ENCODE measurements at places on chromosomes 5 and 9.

GRCh38 chr9:137590123-137590468 lies 216 bp downstream of the ZMYND19 start:
- H3K4me1 ChIP-seq = peaks cover 12% of the 10 kb centered on the region
- DNase-seq = no peak
- H3K27ac ChIP-seq = no peak overlapping the region
- no peaks in the 10 kb centered on the region for H3K27me3 ChIP-seq
- peaks cover 24% of the 10 kb centered on the region for H3K36me3 ChIP-seq

GRCh38 chr9:137989999-137990715 lies 112.6 kb downstream of the CACNA1B start:
- H3K36me3 ChIP-seq = no peaks in the 10 kb centered on the region
- H3K4me3 ChIP-seq = no peak overlapping the region
- H3K27me3 ChIP-seq = no peaks in the 10 kb centered on the region
- no peaks in the 10 kb centered on the region for H3K4me1 ChIP-seq

- no peak overlapping the region for H3K4me3 ChIP-seq
- DNase-seq = no peak
- no peaks in the 10 kb centered on the region for H3K4me1 ChIP-seq
- H3K27me3 ChIP-seq = no peaks in the 10 kb centered on the region
These were observed 6.0 kb downstream of the CDC26 start for GRCh38 chr9:113269355-113269754.

GRCh38 chr5:159309689-159310433 lies 20.4 kb downstream of the IL12B start:
- no peaks in the 10 kb centered on the region for H3K27me3 ChIP-seq
- H3K4me3 ChIP-seq = no peak overlapping the region
- DNase-seq = no peak
- H3K36me3 ChIP-seq = no peaks in the 10 kb centered on the region
- no peak overlapping the region for H3K27ac ChIP-seq
- H3K4me1 ChIP-seq = peaks cover 4% of the 10 kb centered on the region

DNA sequence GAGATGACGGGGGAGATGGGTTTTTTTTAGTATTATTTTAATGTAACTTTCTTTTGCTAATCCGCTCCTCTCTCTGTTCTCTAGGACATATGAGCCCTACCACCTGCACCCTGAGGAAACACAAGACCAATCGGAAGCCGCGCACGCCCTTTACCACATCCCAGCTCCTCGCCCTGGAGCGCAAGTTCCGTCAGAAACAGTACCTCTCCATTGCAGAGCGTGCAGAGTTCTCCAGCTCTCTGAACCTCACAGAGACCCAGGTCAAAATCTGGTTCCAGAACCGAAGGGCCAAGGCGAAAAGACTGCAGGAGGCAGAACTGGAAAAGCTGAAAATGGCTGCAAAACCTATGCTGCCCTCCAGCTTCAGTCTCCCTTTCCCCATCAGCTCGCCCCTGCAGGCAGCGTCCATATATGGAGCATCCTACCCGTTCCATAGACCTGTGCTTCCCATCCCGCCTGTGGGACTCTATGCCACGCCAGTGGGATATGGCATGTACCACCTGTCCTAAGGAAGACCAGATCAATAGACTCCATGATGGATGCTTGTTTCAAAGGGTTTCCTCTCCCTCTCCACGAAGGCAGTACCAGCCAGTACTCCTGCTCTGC lies 4.8 kb downstream of the MSX2 start:
- no peaks in the 10 kb centered on the region for H3K36me3 ChIP-seq
- H3K27ac ChIP-seq = no peak overlapping the region
- no peaks in the 10 kb centered on the region for H3K4me1 ChIP-seq
- DNase-seq = no peak
- H3K4me3 ChIP-seq = no peak overlapping the region

DNA sequence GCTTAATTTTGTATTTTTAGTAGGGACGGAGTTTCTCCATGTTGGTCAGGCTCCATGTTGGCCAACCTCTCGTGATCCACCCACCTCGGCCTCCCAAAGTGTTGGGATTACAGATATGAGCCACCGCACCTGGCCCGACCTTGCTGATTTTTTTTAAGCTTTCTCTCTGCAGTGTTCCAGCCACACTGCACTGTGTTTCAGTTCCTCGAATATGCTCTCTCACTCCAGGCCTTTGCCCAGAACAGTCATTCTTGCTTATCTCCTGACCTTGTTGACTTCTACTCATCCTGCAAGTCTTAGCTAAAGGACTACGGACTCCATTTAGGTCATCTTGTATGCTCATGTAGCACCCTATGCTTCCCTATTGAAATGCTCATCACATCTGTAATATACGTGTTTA lies 3.3 kb downstream of the SNAPC3 start:
- no peak for DNase-seq
- H3K4me3 ChIP-seq = no peak overlapping the region
- H3K4me1 ChIP-seq = no peaks in the 10 kb centered on the region
- H3K27ac ChIP-seq = no peak overlapping the region
- peaks cover 9% of the 10 kb centered on the region for H3K36me3 ChIP-seq

DNA sequence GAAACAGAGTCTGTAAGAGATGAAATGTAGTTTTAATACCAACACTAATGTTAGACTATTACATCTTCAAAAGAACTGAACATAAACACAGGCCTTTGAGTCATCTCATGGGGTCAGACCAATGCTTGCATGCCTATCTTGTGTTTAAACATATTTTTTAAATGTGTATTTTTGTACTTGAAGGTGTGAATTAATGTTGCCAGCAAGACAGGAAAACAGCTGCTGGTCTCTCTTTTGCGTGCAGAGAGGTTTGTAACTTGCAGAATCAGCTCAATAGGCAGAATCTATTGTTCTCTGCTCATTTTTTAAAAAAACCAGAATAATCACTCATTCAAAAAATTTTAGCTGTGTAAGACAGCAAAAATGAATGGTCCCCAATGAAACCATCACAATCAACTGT lies 180.2 kb downstream of the ALDH1A1 start:
- no peak for DNase-seq
- no peak overlapping the region for H3K4me3 ChIP-seq
- H3K4me1 ChIP-seq = no peaks in the 10 kb centered on the region
- no peaks in the 10 kb centered on the region for H3K27me3 ChIP-seq
- H3K27ac ChIP-seq = no peak overlapping the region

- no peak overlapping the region for H3K27ac ChIP-seq
- H3K36me3 ChIP-seq = peaks cover 3% of the 10 kb centered on the region
- no peaks in the 10 kb centered on the region for H3K4me1 ChIP-seq
- no peaks in the 10 kb centered on the region for H3K27me3 ChIP-seq
- no peak overlapping the region for H3K4me3 ChIP-seq
These were observed 71.9 kb upstream of the GRHPR start for GRCh38 chr9:37350486-37351190.

DNA sequence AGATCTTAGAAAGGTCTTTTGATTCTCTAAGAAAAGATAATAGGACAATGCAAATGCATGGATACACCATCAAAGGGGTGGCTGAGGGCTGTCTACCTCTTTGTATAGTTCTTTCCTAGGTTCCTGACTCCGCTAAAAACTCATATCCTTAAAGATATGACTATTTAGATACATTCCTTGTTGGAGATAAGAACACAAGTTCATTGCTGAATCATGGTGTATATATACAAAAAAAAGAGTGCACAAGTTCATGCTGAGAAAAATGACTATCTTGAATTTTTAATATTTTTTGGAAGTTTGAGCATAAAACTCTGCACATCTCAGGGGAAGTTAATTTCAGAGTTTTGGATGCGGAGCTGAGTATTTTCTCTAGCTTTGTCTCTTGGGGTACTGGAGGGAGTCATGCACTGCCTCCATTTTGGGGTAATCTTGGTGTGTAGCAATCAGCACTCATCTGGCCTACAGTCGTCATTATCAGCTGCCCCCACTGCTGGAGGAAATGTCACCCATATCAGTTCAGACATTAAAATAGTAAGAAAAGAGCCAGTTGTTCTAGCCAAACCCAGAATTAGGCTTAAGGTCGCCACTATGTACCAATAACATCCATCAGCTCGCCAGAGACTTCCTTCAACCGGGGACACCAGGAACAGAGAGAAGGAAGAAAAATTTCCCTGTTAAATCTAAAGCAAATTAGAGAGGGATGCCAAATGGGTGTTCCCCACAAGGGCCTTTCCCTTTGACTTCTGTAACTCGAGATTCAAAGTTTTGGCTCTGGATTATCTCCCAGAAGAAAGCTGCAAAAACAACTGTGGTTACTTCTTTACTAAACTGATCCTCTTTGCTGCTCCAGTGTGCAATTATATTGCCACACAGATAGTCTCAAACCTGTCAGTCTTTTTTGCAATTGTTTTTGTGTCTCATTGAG lies 49.0 kb downstream of the PTTG1 start:
- peaks cover 29% of the 10 kb centered on the region for H3K4me1 ChIP-seq
- DNase-seq = no peak

- DNase-seq = no peak
- H3K36me3 ChIP-seq = no peaks in the 10 kb centered on the region
- H3K4me1 ChIP-seq = no peaks in the 10 kb centered on the region
- H3K4me3 ChIP-seq = no peak overlapping the region
These were observed 65.6 kb downstream of the MEGF9 start for GRCh38 chr9:120648581-120649197.

GRCh38 chr5:116576053-116576713 lies 1.6 kb upstream of the SEMA6A start:
- H3K27me3 ChIP-seq = peaks cover 26% of the 10 kb centered on the region
- no peaks in the 10 kb centered on the region for H3K36me3 ChIP-seq
- H3K4me3 ChIP-seq = no peak overlapping the region

DNA sequence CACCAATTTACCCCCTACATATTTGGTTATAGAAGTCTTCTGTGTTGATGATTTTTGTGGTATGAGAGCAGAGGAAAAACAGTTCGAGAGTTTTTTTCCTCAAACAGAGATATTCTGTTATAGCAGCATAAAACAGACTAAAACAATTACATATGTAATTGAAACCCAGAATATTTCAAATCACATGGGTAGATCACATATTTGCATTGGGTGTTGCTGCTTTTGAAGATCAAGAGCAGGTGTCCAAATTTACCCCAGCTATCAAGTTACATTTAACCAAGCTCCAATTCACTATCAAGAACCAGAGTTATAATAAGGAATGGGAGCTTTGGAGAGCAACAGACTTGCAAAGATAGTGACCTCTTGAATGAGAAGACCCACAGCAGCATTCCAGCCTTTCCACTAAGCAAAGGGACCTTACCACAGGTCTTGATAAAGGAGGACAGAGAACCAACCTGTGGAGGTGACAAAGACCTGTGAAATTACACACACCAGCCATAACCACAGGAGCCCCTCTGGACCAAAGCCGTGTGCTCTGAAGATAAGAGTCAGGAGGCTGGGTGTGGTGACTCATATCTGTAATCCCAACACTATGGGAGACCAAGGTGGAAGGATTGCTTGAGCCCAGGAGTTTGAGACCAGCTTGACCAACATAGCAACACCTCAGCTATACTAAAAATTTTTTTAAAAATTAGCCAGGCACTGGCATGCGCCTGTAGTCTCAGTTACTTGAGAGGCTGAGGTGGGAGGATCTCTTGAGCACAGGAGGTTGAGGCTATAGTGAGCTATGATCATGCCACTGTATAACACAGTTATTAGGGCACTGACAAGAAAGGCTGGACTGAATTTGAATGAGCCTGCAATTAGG lies 4.0 kb upstream of the CCL28 start:
- no peak overlapping the region for H3K27ac ChIP-seq
- H3K4me1 ChIP-seq = no peaks in the 10 kb centered on the region
- no peaks in the 10 kb centered on the region for H3K27me3 ChIP-seq

DNA sequence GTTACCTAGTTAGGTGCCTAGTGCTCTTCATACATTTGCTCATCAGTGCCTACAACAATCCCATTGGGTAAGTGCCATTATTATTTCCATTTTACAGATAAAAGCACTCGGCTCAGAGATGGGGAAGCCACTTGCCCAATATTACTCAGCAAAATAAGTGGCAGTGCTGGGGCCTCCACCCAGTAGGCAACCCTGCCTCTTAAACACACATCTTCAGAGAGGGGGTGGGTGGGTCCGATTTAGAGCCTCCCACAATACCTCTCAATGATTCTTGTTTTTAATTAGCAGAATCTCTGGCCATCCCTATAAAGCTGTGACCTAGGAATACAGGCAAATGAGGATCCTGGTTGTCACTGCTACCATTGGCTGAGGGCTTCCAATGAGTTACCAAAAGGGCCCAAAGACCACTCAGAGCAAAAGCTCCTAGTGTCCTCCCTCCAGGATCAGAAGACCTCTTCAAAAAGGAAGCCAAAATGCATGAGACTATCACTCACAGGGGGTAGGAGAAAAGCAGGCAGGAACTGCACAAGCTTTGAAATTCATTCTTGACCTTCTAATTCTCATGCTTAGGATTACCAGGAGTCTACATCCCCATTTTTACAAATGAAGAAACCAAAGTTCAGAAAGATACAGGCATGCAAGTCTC lies 36.1 kb upstream of the UBE2D2 start:
- H3K27ac ChIP-seq = no peak overlapping the region
- no peaks in the 10 kb centered on the region for H3K36me3 ChIP-seq
- no peak for DNase-seq
- no peaks in the 10 kb centered on the region for H3K4me1 ChIP-seq
- no peaks in the 10 kb centered on the region for H3K27me3 ChIP-seq

GRCh38 chr5:38543074-38543473 lies 13.4 kb downstream of the LIFR start:
- H3K4me3 ChIP-seq = no peak overlapping the region
- no peak overlapping the region for H3K27ac ChIP-seq
- H3K4me1 ChIP-seq = no peaks in the 10 kb centered on the region

GRCh38 chr9:91275655-91276054 lies 86.1 kb downstream of the AUH start:
- H3K4me3 ChIP-seq = no peak overlapping the region
- H3K27ac ChIP-seq = no peak overlapping the region
- no peaks in the 10 kb centered on the region for H3K27me3 ChIP-seq

DNA sequence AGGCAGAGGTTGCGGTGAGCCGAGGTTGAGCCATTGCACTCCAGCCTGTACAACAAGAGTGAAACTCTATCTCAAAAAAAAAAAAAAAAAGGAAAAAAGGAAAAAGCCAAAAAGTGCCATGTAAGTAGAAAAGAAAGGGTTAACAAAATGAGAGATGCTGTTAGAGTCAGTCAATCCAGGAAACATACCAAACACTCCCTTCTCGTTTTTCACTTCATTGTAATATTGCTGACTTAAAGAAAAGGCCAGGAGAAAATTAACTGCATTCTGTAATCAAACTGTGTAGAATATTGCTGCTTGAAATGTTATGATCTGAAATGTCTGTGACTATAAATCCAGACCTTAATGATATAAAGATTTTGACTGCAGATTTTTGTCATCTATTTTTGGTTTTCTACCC lies 379.1 kb downstream of the ENC1 start:
- no peak overlapping the region for H3K4me3 ChIP-seq
- no peaks in the 10 kb centered on the region for H3K27me3 ChIP-seq
- no peaks in the 10 kb centered on the region for H3K36me3 ChIP-seq
- H3K4me1 ChIP-seq = no peaks in the 10 kb centered on the region
- no peak for DNase-seq

DNA sequence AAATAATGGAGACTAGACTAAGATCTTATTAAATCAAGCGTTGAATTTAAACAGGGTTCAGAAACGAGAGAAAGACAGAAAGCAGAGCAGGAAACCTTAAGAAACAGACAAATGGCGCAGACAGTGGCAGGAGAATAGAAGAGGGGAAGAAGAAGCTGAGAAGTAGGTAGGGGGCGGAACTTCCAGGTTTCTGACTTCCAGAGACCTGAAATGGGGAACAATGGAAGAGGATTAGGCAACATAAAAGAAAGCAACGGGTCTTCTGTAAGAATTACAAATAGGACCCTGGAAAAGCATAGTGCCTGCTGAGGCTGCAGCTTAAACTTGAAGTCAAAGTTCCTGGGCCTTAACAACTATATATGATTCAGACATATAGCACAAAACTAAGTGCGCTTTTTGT lies 101.7 kb downstream of the BNC2 start:
- no peaks in the 10 kb centered on the region for H3K27me3 ChIP-seq
- no peaks in the 10 kb centered on the region for H3K36me3 ChIP-seq
- H3K27ac ChIP-seq = no peak overlapping the region
- no peak for DNase-seq
- H3K4me3 ChIP-seq = no peak overlapping the region

- H3K4me1 ChIP-seq = no peaks in the 10 kb centered on the region
- peaks cover 4% of the 10 kb centered on the region for H3K27me3 ChIP-seq
- no peaks in the 10 kb centered on the region for H3K36me3 ChIP-seq
- no peak overlapping the region for H3K27ac ChIP-seq
These were observed 125.9 kb downstream of the SYK start for GRCh38 chr9:90927496-90927895.

Data from effector memory CD4-positive, alpha-beta T cell (primary cell).